A549 treated with Mapracorat at 1 μM for 4 hours (cell line): ENCODE measurements at places on chromosomes 7 and 10. TPM values are rescaled to one million over a fixed set of nuclear protein-coding genes. Genes with fewer than 3 reads are reported as not detected.

Gene CAMK2B
- 0.12 to 0.58 TPM (median 0.23 TPM) in 5 replicates for total RNA-seq

Gene BEND7
- 7.3 to 10.7 TPM (median 10.4 TPM) in 5 replicates for total RNA-seq

Gene PLCE1
- 5.5 to 7.2 TPM (median 6.3 TPM) in 5 replicates for total RNA-seq

Gene GRIFIN
- total RNA-seq = not detected in 5 replicates
